GM12891 (cell line): ENCODE measurements at places on chromosomes 5 and 9.

- no peak for DNase-seq
Measured at GRCh38 chr5:141508440-141508797, 19.5 kb downstream of the PCDHGC5 start.

DNA sequence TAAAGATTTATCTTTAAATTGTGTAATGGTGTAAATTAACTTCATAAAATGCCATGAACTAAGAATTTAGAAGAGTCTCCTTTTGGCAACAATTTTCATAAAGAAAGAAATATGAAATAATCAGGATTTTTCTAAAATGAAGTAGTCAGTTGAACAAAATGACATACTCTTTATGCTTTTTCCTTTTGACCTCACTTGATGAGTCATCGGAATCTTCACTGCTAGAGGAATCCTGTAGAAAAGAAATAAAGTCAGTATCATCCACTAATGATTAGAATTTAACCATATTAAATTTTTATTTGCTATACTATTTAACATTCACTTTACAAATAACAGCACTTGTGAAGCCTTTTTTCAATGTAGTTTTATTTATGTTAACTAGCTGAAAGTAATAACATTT is 26.1 kb downstream of the CHD1 start:
- DNase-seq, result no peak

- DNase-seq, result no peak
Measured at GRCh38 chr9:6907772-6908381, 150.1 kb downstream of the KDM4C start.

GRCh38 chr9:127835991-127836516 is 18.4 kb downstream of the ENG start:
- DNase-seq, result no peak

- DNase-seq, result no peak
Measured at GRCh38 chr5:131260895-131261294, 3.0 kb upstream of the CDC42SE2 start.

DNA sequence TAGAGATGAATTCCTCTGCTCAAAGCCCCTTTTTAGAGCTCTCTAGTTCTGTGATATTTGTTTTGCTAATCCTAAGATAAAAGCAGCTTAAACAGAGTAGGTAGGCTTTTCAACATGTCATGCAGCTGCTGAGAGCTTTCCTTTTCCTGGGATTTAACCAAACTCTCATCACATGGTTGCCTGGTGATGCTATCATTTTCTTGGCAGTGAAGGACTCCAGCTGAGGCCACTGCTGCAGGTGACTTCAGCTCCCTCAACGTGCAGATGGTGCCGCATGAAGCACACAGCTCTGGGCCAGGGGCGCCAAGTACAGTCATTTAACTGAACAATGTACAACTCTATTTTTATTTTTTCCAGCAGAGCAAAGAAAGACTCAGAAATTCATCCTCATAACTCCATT is 42.2 kb downstream of the SECISBP2 start:
- no peak for DNase-seq

DNA sequence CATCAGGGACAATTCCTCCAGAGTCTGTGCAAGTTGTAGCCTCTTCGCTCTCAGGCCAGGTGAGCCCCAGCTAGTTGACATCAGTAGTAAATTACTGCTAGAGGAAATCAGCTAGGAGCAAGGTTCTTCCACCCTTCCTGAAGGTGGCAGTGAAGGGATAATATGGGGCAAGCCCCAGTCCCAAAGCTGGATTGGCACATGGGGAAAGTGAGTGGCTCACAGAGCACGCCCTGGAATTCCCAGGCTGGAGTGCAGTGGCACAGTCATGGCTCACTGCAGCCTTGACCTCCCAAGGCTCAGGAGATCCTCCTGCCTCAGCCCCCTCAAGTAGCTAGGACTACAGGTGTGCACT is 82.1 kb downstream of the CYFIP2 start:
- no peak for DNase-seq

- no peak for DNase-seq
Measured at GRCh38 chr5:62341783-62342475, 35.9 kb downstream of the KIF2A start.

- no peak for DNase-seq
Measured at GRCh38 chr5:123164054-123164453, 75.0 kb downstream of the PRDM6 start.

- no peak for DNase-seq
Measured at GRCh38 chr5:178531786-178532185, 58.4 kb downstream of the COL23A1 start.

DNA sequence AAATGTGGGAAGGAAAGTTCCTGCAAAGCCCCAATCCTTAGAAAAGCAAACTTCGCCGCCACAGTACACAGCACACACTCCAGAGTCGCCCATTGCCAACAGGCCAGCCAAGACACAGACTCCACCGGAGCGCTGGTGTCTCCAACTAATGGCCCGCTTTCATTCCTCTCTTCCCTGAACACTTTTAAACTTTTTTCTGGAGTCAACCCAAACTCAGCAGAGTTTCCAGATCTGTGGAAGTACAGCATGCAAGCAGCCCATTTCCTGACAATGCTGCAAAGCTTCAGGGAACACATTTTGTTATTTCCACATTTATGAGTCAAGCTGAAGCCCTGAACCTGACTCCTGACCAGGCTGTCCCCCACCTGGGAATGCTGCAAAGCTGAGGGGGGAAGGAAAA is 351.9 kb downstream of the NFIB start:
- no peak for DNase-seq

GRCh38 chr9:20722221-20722620 is 38.2 kb downstream of the FOCAD start:
- DNase-seq, result no peak

GRCh38 chr9:86069206-86069869 is 30.0 kb downstream of the GOLM1 start:
- DNase-seq, result no peak

DNA sequence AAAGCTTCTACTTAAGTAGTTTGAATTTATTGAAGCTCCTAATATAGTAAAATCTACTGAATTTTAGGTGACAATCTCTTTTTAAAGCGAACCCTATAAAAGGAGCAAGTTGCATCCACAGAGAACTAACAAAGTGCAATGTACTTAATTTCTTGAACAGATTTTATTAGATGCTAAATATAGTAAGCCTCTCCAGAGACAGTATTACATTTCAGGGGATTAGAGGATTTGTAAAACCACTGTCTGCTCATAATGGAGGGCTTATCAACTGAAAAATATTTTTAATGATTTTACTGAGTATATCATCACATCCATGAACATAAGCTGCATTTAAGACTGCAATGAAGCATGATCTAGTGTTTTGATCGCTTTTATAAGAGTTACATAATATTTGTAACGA is 230.0 kb upstream of the EFNA5 start:
- DNase-seq, result no peak

GRCh38 chr5:113164021-113164420 is 187.4 kb downstream of the DCP2 start:
- no peak for DNase-seq

- DNase-seq, result no peak
Measured at GRCh38 chr9:37979844-37980243, 75.9 kb upstream of the SLC25A51 start.

GRCh38 chr5:144698484-144698883 is 527.8 kb downstream of the KCTD16 start:
- DNase-seq, result no peak

GRCh38 chr5:66807743-66808142 is 211.6 kb downstream of the MAST4 start:
- DNase-seq, result no peak

DNA sequence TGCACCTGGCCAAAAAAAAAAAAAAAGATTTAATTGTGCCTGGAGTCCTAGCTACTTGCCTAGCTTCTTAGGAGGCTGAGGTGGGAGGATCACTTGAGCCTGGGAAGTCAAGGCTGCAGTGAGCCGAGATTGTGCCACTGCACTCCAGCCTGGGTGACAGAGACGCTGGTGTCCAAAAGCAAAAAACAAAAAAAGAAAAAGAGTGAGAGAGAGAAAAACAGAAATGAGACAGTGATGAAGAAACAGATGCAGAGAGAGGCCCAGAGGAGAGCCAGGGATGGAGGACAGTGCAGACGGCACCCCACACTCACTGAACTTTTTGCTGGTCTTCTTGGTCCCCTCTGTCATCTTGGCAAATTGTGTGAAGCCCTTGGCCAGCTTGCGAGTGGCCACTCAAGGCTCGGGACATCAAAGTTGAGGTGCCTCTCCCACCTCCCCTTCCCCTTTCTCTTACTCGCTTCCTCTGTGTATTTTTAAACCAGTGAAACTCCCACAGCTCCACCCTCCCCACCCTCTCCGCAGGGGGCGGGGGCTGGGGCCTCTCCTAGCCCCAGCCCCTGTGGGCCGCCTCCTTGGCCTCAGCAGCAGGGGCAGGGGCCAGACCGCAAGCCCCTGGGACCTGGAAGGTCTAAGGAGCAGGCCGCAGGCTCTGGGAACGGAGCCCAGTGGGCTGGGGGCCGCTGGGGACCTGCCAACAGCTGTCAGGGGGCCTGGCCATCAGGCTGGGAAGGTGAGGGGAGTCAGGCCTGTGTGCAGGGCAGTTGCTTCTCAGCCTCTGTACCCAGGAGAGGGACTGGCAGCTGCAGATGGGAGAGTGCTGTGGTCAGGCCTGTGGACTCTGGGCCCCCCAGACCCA is at the start of gene SH2D3C:
Gene SH2D3C (minus strand): TSS at position 387 of the 856 bp plus-strand sequence. CDS start 39 bp downstream, at position 348.
- no peak for DNase-seq

- DNase-seq, result no peak
Measured at GRCh38 chr5:172868436-172868923, 34.4 kb downstream of the ERGIC1 start.

DNA sequence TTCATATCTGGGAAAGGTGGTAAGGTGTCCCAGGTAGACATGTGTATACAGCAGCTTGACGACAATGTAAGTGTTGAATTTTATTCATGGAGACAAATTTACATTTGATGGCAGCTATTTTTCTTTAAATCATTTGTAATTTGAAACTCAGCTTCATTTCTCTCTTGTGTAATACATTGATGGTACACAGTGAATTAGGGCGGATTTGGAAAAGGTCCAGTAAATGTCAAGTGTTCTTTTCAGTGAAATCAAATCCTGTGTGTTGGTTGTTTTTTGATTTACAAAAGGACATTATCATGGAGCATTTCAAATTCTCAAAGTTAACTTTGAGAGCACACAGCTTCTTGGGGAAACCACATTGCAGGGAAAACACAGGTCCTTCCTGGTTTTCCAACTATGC is 30.0 kb upstream of the PCSK1 start:
- DNase-seq, result no peak

- DNase-seq, result no peak
Measured at GRCh38 chr9:137085920-137086530, 760 bp upstream of the MAN1B1 start.

DNA sequence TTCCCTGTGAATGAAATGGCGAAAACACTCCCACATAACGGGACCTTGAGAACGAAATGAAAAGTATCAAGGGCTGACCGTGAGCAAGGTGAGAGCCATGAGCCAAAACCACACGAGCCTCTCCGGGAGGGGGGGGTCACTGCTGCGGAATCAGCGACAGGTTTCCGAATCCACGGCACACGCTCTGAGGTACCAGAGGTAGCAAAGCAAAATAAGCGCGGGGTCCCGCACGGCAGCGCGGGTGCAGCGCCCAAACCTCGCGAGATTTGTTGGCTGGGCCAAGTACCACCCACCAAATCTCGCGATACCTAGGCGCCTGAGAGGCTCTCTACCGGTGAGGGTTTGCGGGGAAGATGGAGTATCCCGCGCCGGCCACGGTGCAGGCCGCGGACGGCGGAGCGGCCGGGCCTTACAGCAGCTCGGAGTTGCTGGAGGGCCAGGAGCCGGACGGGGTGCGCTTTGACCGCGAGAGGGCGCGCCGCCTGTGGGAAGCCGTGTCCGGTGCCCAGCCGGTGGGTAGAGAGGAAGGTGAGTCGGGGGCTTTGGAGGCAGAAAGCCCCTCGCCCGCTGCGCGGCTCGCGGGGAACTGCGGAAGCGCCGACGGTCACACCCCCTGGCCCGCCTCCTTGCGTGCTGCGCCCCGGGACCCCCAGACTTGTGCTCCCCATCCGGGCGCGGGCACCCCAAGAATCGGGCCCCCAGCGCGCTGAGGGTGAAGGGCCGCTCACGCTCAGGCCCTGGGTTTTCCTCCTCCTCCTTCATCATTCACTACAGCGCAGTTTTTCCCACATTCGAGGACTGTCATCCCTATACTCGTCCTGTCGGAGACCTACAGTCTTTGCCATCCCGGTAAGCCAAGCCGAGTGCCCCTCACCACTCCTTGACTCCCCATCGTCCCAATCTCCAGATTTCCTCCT is at the start of gene ZNF346:
Gene ZNF346 (plus strand): TSS at position 311 of the 917 bp plus-strand sequence. CDS start 43 bp downstream, at position 354.
- peak; percentile 98 for DNase-seq

DNA sequence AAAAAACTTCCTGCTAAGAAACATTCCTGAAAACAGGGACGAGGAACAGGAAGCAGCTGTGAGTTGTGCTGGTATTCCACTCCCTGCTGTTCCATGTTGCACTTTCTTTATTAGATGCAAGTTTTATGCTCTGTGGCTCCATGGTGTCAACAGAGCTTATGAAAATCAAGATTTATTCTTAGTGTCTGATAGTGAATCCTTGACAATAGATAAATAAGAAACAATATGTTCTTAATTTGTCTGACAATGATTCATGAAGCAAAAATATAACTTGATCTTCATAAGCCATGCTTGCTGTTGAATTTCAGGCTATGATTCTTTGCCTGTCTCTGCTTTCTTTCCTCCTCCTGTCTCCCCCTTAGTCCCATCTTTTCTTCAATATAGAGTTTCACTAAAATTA is 119.6 kb downstream of the DROSHA start:
- DNase-seq, result no peak

- no peak for DNase-seq
Measured at GRCh38 chr5:72252574-72253155, 67.4 kb downstream of the MRPS27 start.

GRCh38 chr9:38371495-38371894 is 21.0 kb upstream of the ALDH1B1 start:
- no peak for DNase-seq

GRCh38 chr9:76996700-76997099 is 22.8 kb upstream of the FOXB2 start:
- DNase-seq, result no peak

GRCh38 chr5:82375488-82376244 is 97.5 kb upstream of the RPS23 start:
- no peak for DNase-seq

- no peak for DNase-seq
Measured at GRCh38 chr5:78360674-78360923, 182 bp downstream of the SCAMP1 start.

- no peak for DNase-seq
Measured at GRCh38 chr5:123359454-123360200, 63.6 kb downstream of the CEP120 start.

GRCh38 chr5:142292249-142292648 is 32.6 kb downstream of the SPRY4 start:
- no peak for DNase-seq

- DNase-seq, result no peak
Measured at GRCh38 chr5:65651144-65651543, 26.3 kb downstream of the SHLD3 start.
